ENCODE measurements at places on chromosomes 13 and 19.
A peak's percentile ranks its signal among the peaks of the same experiment; 100 is the strongest.

DNA sequence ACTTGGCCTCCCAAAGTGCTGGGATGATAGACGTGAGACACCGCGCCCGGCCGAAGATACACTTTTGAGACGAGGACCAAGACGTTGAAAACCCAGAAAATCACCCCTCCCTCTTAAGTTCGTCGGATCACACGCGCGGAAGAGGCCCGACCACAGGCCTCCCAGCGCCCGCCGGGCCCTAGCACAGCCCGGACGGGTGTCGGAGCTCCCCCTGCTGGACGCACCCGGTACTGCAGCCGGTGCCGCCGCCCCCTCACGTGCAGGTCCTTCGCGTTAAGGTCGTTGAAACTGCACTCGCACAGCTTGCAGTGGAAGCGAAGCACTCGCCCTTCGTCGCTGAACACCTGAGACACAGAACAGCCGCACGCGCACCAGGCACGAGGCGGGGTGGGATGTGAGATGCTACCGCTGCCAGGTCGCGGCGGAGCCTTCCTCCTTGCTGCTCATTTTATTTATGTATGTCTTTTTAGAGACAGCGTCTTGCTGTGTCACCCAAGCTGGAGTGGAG lies 35.7 kb upstream of the MATK start:
- H3K4me1 ChIP-seq = no peaks in the 10 kb centered on the region
- peaks cover 5% of the 10 kb centered on the region for H3K27me3 ChIP-seq
- DNase-seq = peak; percentile 95
- H3K4me3 ChIP-seq = no peak overlapping the region

DNA sequence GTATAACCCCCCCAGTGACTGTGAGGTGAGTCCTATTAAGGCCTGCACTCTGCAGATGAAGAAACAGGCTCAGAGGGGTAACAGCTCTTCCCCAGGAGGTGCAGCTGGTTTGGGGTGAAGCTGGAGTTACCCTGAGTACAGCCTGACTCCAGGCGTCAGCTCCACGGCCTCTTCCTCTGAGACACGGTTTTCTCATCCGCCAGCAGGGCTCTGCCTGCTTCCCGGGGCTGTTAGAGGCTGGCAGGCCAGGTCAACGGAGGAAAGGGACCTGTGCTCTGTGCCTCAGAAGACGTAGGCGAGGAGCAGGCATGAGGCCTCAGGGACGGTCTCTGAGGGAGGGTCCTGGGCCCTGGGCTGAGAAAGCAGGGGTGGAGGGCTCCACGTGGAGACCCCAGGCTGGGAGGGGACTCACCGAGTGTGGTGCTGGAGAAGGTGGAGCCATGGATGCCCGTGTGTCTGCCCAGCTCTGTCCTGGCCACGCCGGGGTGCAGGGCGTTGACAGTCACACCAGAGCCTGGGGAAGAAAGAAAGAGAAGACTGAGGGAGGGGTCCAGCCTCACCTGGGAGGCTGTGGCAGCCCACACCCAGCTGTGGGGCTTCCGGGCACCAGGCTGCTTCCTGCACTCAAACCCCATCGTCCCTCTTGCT lies 9.0 kb upstream of the GP6 start:
- no peak for DNase-seq
- no peak overlapping the region for H3K4me3 ChIP-seq
- H3K27me3 ChIP-seq = no peaks in the 10 kb centered on the region
- H3K36me3 ChIP-seq = peaks cover 88% of the 10 kb centered on the region
- H3K27ac ChIP-seq = no peak overlapping the region
- no peaks in the 10 kb centered on the region for H3K4me1 ChIP-seq

DNA sequence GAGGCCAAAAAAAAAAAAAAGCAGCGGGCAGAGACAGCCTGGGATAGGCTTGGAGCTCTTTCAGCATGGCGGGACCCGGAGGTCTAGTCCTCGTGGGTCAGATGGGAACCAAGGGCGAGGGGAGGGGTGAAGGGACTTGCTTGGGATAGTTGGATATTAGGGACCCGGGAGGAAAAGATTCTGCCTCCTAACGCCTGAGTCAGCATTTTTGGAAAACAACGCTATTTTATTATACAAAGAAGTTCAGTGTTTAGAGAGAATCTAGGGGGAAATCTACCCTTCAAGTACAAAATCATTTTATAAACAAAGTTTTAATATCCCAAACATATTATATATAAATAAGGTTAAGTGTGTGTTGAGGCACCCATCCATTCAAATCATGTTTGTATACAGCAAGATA lies 156.7 kb downstream of the ZNF536 start:
- no peaks in the 10 kb centered on the region for H3K36me3 ChIP-seq
- DNase-seq = no peak
- no peak overlapping the region for H3K27ac ChIP-seq
- H3K4me1 ChIP-seq = no peaks in the 10 kb centered on the region
- H3K27me3 ChIP-seq = no peaks in the 10 kb centered on the region
- H3K4me3 ChIP-seq = no peak overlapping the region

DNA sequence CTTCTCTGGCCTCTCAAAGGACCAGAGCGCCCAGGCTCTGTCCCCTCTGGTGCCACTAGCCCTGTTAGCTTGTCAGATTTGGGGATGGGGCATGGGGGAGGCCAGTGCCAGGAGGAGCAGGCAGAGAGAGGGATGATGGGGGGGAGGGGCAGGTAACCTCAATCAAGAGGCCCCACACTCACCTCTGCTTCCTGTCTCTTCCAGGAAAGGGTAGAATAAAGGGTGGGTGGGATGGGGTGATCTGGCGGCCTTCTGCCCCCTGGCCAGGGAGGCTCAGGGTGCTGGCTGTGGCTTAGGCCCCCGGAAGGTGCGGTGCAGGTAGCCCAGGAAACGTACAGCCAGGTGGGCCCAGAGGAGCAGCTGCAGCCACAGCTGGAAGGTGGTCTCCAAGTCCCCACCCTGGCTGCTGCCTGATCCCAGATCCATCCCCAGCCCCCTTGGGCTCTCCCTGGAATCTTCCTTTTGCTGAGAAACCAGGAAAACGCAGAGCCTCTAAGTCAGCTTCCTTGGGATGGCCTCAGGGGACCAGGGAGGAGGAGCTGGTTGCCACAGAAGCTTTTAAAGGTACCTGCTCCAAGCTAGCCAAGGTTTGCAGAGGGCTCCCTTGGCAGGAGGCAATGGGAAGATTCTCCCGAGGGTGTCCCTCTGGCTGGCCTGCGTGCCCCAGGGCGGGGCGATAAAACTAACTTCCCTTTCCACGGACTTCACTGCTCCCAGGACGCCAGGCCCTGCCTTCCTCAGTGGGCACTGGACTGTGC lies 5.3 kb downstream of the PRKACA start:
- H3K4me1 ChIP-seq = peaks cover 12% of the 10 kb centered on the region
- H3K27ac ChIP-seq = no peak overlapping the region
- no peaks in the 10 kb centered on the region for H3K27me3 ChIP-seq

- no peaks in the 10 kb centered on the region for H3K36me3 ChIP-seq
- no peaks in the 10 kb centered on the region for H3K4me1 ChIP-seq
- H3K27me3 ChIP-seq = no peaks in the 10 kb centered on the region
- H3K4me3 ChIP-seq = no peak overlapping the region
Observed at GRCh38 chr19:16736709-16737108, 17.1 kb downstream of the NWD1 start.

DNA sequence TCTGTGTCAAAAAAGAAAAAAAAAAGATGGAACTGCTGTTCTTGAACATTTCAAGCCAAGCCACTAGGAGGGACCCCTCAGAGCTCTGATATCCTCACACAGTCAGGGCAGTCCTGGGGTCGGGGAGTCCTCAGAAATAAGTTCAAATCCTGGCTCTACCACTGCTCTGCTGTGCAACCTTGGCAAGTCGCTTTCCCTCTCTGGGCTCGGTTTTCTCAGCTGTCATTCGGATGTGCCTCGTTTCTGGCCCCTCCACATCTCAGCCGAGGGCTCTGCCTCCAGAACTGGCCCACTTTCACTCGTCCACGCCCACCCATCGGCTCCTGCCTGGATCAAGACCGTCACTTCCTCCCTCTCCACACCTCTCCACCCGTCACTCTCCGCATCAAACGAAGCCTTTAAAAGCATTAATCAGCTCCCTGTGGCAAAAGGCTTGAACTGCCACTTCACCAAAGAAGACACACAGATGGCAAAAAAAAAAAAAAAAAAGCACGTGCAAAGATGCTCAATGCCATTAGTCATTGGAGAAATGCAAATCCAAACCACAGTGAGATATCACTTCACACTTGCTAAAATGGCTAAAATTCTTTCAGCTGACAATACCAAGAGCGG lies 7.4 kb upstream of the ZNRF4 start:
- H3K27ac ChIP-seq = no peak overlapping the region
- no peaks in the 10 kb centered on the region for H3K27me3 ChIP-seq

- H3K27ac ChIP-seq = peak overlapping the region; percentile 89
- H3K27me3 ChIP-seq = peaks cover 26% of the 10 kb centered on the region
- no peaks in the 10 kb centered on the region for H3K36me3 ChIP-seq
- no peak overlapping the region for H3K4me3 ChIP-seq
- DNase-seq = peak; percentile 66
Observed at GRCh38 chr19:43634506-43634871, 5.2 kb downstream of the CADM4 start.

DNA sequence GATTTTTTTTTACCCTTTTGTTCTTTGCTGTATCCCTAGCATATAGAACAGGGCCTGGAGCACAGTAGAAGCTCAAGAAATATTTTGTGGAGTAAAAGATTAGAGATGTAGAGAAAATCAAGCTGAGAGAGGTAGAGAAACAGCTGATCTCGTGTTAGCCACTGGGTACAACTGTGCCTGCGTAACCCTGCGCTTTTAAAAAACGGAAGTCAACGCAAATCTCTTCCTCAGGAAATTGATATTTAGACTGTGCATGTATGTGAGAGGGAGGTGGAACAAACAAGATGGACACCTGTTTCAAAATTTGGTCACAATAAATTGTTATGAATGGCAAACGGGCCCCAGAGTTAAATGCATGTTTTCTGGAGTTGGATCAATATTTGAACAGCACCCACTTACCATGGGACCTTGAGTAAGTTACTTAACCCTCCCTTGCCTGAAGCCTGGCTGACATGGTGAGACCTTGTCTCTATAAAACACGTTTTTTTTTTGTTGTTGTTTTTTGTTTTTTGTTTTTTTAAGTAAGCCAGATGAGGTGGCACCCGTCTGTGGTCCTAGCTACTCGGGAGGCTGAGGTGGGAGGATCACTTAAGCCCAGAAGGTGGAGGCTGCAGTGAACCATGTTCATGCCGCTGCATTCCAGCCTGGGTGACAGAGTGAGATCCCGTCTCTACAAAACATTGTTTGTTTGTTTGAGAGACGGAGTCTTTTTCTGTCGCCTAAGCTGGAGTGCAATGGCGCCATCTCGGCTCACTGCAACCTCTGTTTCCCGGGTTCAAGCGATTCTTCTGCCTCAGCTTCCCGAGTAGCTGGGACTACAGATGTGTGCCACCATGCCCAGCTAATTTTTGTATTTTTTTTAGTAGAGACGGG lies 3.3 kb upstream of the EPOR start:
- H3K4me1 ChIP-seq = no peaks in the 10 kb centered on the region
- no peak overlapping the region for H3K27ac ChIP-seq
- H3K27me3 ChIP-seq = no peaks in the 10 kb centered on the region
- no peaks in the 10 kb centered on the region for H3K36me3 ChIP-seq
- no peak for DNase-seq
- no peak overlapping the region for H3K4me3 ChIP-seq

DNA sequence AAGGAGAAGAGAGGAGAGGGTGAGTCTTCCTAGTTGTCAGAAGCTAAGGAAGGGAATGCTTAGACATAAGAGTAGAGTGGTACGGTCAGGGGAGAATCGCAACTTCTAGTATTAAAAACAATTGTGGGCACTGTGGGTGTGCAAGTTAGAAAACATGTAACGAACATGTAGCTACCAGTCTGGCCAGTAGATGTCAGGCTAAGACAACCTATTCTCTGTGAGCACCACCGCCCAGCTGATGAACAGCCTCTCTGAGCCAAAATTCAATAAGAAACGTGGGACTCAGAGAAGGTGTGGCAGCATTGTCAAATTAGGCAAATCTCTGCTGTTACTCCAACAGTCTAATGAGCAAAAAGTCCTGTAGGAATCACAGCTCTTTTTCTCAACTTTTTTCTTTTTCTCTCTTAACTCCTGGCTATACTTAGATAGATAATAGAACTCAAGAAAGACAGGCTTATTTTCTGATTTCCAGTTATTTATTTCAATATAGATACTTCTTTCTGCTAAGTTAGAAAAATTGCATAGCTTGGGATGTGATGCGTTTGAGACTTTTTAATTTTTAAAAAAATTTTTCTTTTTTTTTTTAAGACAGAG lies 186.2 kb downstream of the USP12 start:
- H3K27ac ChIP-seq = no peak overlapping the region
- no peaks in the 10 kb centered on the region for H3K27me3 ChIP-seq
- H3K4me1 ChIP-seq = no peaks in the 10 kb centered on the region
- DNase-seq = peak; percentile 88
- no peaks in the 10 kb centered on the region for H3K36me3 ChIP-seq

- H3K27ac ChIP-seq = no peak overlapping the region
- no peaks in the 10 kb centered on the region for H3K27me3 ChIP-seq
- no peaks in the 10 kb centered on the region for H3K4me1 ChIP-seq
- no peak overlapping the region for H3K4me3 ChIP-seq
- no peaks in the 10 kb centered on the region for H3K36me3 ChIP-seq
Observed at GRCh38 chr13:58093394-58093793, 461.9 kb downstream of the PCDH17 start.

GRCh38 chr13:52652980-52653303 lies 306 bp downstream of the SUGT1 start:
- peak overlapping the region; percentile 100 for H3K27ac ChIP-seq
- no peaks in the 10 kb centered on the region for H3K27me3 ChIP-seq
- H3K36me3 ChIP-seq = peaks cover 35% of the 10 kb centered on the region

- no peaks in the 10 kb centered on the region for H3K36me3 ChIP-seq
- peak overlapping the region; percentile 21 for H3K4me3 ChIP-seq
- DNase-seq = no peak
- no peaks in the 10 kb centered on the region for H3K27me3 ChIP-seq
Observed at GRCh38 chr13:90798381-90798780, 549.1 kb upstream of the MIR17HG start.

GRCh38 chr13:28429685-28430290 lies 65.1 kb downstream of the FLT1 start:
- no peaks in the 10 kb centered on the region for H3K27me3 ChIP-seq
- no peak overlapping the region for H3K4me3 ChIP-seq
- H3K27ac ChIP-seq = no peak overlapping the region
- peak; percentile 86 for DNase-seq
- H3K4me1 ChIP-seq = no peaks in the 10 kb centered on the region
- H3K36me3 ChIP-seq = no peaks in the 10 kb centered on the region

- no peak overlapping the region for H3K4me3 ChIP-seq
- no peaks in the 10 kb centered on the region for H3K27me3 ChIP-seq
- DNase-seq = no peak
- peaks cover 4% of the 10 kb centered on the region for H3K4me1 ChIP-seq
Observed at GRCh38 chr13:96025283-96025682, 27.9 kb downstream of the UGGT2 start.
